Central memory CD8-positive, alpha-beta T cell (primary cell): ENCODE measurements at places on chromosomes 7 and 10.
A peak's percentile ranks its signal among the peaks of the same experiment; 100 is the strongest.

GRCh38 chr10:13668126-13668525, 81.4 kb downstream of the PRPF18 start:
- H3K4me3 ChIP-seq = no peak overlapping the region
- no peaks in the 10 kb centered on the region for H3K4me1 ChIP-seq
- no peak overlapping the region for H3K27ac ChIP-seq
- no peak for DNase-seq

DNA sequence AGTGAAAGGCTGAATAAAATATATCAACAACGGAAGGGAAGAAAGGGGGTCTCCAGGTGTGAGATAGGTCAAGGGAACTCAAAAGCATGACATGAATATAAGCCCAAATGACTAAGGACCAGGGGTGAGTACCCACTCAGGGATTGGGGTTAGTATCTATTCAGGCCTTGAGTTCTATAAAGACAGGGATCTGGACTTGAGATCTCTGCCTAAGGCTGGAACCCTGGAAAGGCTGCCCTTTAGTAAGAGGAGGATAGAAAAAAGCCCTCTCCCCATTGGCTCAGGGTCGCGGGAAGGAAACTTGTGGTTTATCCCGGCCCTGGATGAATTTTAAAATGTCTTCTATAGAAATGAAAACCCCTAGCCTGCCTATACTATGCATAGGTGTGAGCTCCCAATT, 2.4 kb upstream of the ITPRIP start:
- no peak overlapping the region for H3K27ac ChIP-seq
- no peaks in the 10 kb centered on the region for H3K27me3 ChIP-seq
- H3K4me1 ChIP-seq = peaks cover 23% of the 10 kb centered on the region
- no peak for DNase-seq
- H3K36me3 ChIP-seq = peaks cover 16% of the 10 kb centered on the region

GRCh38 chr10:131750171-131750895, 150.5 kb upstream of the PPP2R2D start:
- peaks cover 27% of the 10 kb centered on the region for H3K27me3 ChIP-seq
- no peaks in the 10 kb centered on the region for H3K36me3 ChIP-seq
- no peak overlapping the region for H3K27ac ChIP-seq
- H3K4me3 ChIP-seq = no peak overlapping the region
- no peaks in the 10 kb centered on the region for H3K4me1 ChIP-seq
- DNase-seq = no peak

- no peak overlapping the region for H3K27ac ChIP-seq
- H3K4me1 ChIP-seq = no peaks in the 10 kb centered on the region
- no peak for DNase-seq
Measured at GRCh38 chr10:34650156-34650555, 164.9 kb downstream of the PARD3 start.

- peaks cover 13% of the 10 kb centered on the region for H3K4me1 ChIP-seq
- H3K4me3 ChIP-seq = no peak overlapping the region
- H3K27ac ChIP-seq = no peak overlapping the region
Measured at GRCh38 chr10:74677951-74678350, 148.4 kb upstream of the KAT6B start.

- H3K4me1 ChIP-seq = peaks cover 14% of the 10 kb centered on the region
- no peak for DNase-seq
- H3K36me3 ChIP-seq = peaks cover 3% of the 10 kb centered on the region
- no peak overlapping the region for H3K27ac ChIP-seq
- H3K4me3 ChIP-seq = no peak overlapping the region
- no peaks in the 10 kb centered on the region for H3K27me3 ChIP-seq
Measured at GRCh38 chr10:92890471-92890870, 42.2 kb downstream of the EXOC6 start.

GRCh38 chr7:8491106-8491505, 57.7 kb downstream of the NXPH1 start:
- H3K36me3 ChIP-seq = peaks cover 2% of the 10 kb centered on the region
- no peak overlapping the region for H3K27ac ChIP-seq
- DNase-seq = no peak
- no peak overlapping the region for H3K4me3 ChIP-seq

GRCh38 chr10:4717670-4718069, 108.3 kb upstream of the AKR1E2 start:
- H3K36me3 ChIP-seq = no peaks in the 10 kb centered on the region
- H3K4me1 ChIP-seq = no peaks in the 10 kb centered on the region
- peaks cover 83% of the 10 kb centered on the region for H3K27me3 ChIP-seq
- no peak overlapping the region for H3K27ac ChIP-seq
- H3K4me3 ChIP-seq = no peak overlapping the region

GRCh38 chr7:130095812-130096211, 25.5 kb downstream of the KLHDC10 start:
- no peak overlapping the region for H3K27ac ChIP-seq
- peaks cover 27% of the 10 kb centered on the region for H3K4me1 ChIP-seq
- H3K4me3 ChIP-seq = no peak overlapping the region
- DNase-seq = no peak
- peaks cover 3% of the 10 kb centered on the region for H3K36me3 ChIP-seq

DNA sequence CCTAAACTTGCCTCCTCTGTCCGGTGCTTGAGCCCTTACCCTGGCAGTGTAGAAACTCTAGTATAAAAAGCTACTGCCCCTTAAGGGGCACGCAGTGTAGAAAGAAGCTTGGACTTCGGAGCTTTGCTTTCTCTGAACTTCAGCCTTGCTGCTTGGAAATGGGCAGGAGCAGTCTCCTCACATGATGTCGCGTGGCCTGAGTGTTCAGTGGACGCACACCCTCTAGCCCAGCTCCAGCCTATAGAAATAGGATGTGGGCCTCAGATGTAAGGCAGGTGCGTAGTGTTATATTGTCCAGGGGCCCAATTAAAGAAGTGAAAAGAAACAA, 98.2 kb upstream of the PCBD1 start:
- H3K4me3 ChIP-seq = no peak overlapping the region
- H3K4me1 ChIP-seq = peaks cover 49% of the 10 kb centered on the region
- H3K27me3 ChIP-seq = no peaks in the 10 kb centered on the region
- DNase-seq = no peak

GRCh38 chr7:2108501-2109250, 124.1 kb downstream of the MAD1L1 start:
- no peak for DNase-seq
- H3K4me3 ChIP-seq = no peak overlapping the region
- peaks cover 43% of the 10 kb centered on the region for H3K4me1 ChIP-seq
- H3K27me3 ChIP-seq = no peaks in the 10 kb centered on the region
- no peak overlapping the region for H3K27ac ChIP-seq

- H3K4me3 ChIP-seq = no peak overlapping the region
- H3K27ac ChIP-seq = no peak overlapping the region
- no peak for DNase-seq
- no peaks in the 10 kb centered on the region for H3K4me1 ChIP-seq
Measured at GRCh38 chr10:36256948-36257356, 614.9 kb upstream of the FZD8 start.

DNA sequence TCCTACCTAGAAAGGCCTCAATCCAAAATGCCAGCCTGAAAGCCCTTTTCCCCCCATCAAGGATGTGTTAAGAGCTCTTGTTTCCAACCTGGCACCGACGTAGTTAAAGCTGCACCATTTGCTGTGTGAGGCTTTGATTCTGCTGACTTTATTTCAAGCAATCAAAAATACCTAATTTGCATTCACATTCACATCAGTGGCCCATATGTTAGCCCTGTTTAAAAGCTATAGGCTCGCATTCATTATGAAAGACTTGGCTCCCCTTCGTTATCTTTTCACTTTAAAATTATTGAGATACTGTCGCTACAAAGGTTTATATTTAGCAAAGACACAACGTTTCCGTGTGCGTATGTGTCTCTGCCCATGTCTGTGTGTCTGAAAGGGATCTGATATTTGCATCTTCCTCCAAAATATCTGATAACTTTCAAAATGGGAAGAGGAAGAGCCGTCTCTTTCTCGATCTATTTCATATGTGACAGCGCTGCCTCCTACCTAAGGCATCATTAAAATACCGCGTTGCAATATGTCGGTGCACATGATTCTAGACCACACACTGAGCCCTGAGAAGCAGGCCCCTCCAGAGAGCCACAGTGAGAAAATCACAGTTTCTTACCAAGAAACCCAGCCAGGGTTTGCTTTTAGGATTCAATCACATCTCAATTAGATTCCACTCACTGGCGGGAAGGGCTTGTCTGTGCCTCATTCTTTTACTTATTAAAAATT, 57.1 kb upstream of the ITPRID1 start:
- H3K4me3 ChIP-seq = no peak overlapping the region
- no peak overlapping the region for H3K27ac ChIP-seq
- DNase-seq = no peak
- no peaks in the 10 kb centered on the region for H3K36me3 ChIP-seq
- H3K4me1 ChIP-seq = no peaks in the 10 kb centered on the region
- H3K27me3 ChIP-seq = no peaks in the 10 kb centered on the region

DNA sequence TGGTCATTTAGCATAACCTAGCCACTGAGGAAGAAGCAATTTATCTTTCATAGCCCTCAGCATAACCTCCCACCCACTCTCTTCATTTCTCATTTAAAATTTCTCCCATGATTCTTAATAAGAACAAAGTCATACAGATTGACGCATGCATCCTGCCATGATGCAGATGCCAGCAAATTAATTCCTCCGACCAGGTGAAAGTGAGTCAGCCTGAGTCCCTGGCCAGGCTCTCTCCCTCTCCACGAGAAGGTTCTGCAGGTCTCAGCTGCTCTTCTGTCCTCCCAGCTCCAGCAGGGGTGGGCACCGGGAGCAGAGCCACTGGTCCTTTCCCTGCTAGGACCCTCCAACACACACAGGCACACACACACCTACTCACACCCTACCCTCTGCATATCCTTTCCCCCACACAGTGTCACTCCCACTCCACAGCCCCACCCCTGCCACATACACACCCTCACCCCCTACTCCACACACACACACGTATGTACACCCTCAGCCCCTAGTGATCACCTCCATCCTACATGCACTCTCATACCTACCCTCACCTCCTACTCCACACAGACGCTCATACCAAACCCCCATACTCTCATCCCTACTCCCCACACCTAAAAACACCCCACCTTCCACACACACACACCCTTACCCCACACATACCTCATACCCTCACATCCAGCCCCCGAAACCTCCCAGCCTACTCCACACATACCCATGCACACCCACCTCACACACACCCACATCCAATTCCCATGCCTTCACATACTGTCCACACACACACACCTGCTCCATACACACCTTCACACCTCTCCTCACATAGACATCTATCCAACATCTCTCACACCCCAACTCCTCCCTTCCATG, 78.0 kb downstream of the FAM13C start:
- H3K4me3 ChIP-seq = no peak overlapping the region
- no peaks in the 10 kb centered on the region for H3K4me1 ChIP-seq
- no peak overlapping the region for H3K27ac ChIP-seq
- DNase-seq = no peak
- H3K27me3 ChIP-seq = no peaks in the 10 kb centered on the region

GRCh38 chr7:16880554-16880953, 1.2 kb downstream of the AGR3 start:
- no peak overlapping the region for H3K27ac ChIP-seq
- no peak overlapping the region for H3K4me3 ChIP-seq
- peaks cover 2% of the 10 kb centered on the region for H3K27me3 ChIP-seq

DNA sequence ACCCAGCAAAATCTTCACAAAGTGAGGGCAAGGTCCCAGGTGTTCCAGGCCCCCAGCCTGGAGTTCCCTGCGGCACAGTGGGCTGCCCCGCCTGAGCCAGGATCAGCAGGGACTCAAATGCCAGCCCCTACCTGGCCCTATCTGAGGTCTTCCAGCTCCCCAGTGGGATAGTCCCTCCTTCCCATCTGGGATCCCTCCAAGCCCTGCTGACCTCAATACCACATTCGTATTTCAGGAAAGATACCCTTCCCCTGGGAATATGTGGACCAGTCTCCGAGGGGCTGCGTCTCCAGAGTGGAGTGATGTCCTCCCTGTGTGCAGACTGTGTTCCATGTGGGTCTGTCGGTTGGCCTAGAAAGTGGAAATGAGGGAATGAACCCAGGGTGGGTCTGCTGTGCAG, 40.9 kb downstream of the ELFN1 start:
- no peaks in the 10 kb centered on the region for H3K4me1 ChIP-seq
- no peak for DNase-seq
- H3K4me3 ChIP-seq = no peak overlapping the region
- H3K27me3 ChIP-seq = peaks cover 20% of the 10 kb centered on the region

- no peaks in the 10 kb centered on the region for H3K36me3 ChIP-seq
- DNase-seq = no peak
- H3K27me3 ChIP-seq = no peaks in the 10 kb centered on the region
- no peak overlapping the region for H3K27ac ChIP-seq
- no peak overlapping the region for H3K4me3 ChIP-seq
Measured at GRCh38 chr7:39754326-39755120, 131.2 kb downstream of the RALA start.

DNA sequence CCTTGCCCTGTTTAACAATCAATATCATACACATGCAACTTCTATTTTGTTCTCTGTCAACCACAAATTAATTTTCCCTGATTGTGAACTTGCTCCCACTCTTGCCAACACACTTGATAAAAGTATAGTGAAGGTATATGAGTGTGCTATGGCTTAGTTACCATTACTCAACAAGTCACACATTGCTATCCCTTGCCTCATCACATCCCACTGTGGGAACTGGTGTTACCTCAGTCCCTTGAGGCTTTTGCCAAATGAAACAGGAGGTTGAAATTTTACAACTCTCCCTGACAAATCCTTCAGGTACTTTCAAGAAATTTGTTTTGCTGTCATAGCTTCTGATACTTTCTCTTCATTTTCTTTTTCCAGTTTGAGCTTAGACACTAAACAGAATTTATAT, 472.5 kb upstream of the SEMA3D start:
- no peaks in the 10 kb centered on the region for H3K27me3 ChIP-seq
- H3K36me3 ChIP-seq = no peaks in the 10 kb centered on the region
- no peaks in the 10 kb centered on the region for H3K4me1 ChIP-seq
- H3K4me3 ChIP-seq = no peak overlapping the region

DNA sequence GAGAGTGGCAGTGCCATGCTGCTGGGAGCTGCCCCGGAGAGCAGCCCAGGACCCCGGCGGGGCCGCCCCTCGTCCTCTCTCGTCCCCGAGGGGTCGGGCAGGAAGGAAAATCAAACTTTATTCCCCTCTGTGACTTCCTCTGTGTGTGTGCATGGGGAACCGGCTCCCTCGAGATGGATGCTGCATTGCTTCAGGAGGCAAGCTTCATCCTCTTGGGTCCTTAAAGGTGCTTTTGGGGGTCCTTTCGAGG, 726 bp downstream of the MCU start:
- no peaks in the 10 kb centered on the region for H3K27me3 ChIP-seq
- peak overlapping the region; percentile 41 for H3K27ac ChIP-seq
- peaks cover 4% of the 10 kb centered on the region for H3K36me3 ChIP-seq

- H3K4me1 ChIP-seq = no peaks in the 10 kb centered on the region
- H3K27me3 ChIP-seq = peaks cover 21% of the 10 kb centered on the region
- no peak overlapping the region for H3K27ac ChIP-seq
- no peaks in the 10 kb centered on the region for H3K36me3 ChIP-seq
- no peak for DNase-seq
- no peak overlapping the region for H3K4me3 ChIP-seq
Measured at GRCh38 chr10:14293526-14293925, 37.2 kb downstream of the FRMD4A start.
